ENCODE measurements at places on chromosomes 16 and 17.
A peak's percentile ranks its signal among the peaks of the same experiment; 100 is the strongest.

- H3K27ac ChIP-seq: no peak overlapping the region
- no peak overlapping the region for H3K4me3 ChIP-seq
- H3K4me1 ChIP-seq: peaks cover 13% of the 10 kb centered on the region
- H3K36me3 ChIP-seq: no peaks in the 10 kb centered on the region
These were observed 594.3 kb downstream of the MAF start for GRCh38 chr16:79006206-79006605.

DNA sequence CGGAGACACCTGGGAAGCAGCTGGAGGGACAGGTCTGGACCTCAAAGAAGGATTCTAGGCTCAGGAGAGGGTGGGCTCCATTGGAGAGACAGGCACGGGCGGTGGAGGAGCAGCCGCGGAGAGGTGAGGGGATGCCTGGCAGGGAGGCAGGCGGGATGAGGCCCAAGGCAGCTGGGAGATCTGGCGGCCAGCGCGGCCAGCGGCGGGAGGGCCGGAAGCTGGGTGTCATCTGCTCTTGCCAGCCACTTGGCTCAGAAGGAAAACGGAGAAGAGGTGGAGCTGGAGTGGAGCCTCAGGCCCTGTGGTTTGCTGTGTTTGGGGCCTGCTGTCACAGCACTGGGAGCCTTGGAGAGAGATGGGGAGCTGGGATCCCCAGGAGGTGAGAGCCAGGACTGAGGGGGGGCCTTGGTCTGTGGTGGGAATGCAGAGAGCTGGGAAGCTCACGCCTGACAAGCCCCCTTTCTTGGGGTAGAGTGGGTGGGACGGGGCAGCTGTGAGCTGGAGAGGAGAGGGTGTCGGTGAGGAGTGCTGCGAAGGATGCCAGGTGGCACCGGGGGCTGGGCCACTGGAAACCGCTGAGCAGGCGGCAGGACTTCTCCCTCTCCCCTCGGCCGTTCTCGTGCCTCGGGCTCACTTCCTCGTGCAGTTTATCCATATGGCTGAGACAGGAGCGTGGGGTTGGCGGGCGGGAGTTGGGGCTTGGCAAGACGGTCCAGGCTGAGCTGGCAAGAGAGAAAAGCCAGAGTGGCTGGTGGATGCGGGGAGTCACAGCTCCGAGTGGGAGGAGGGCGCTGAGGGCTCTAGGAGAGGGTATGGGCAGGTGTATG lies 8.0 kb downstream of the TBC1D24 start:
- H3K27me3 ChIP-seq: no peaks in the 10 kb centered on the region
- H3K36me3 ChIP-seq: no peaks in the 10 kb centered on the region
- H3K4me1 ChIP-seq: peaks cover 22% of the 10 kb centered on the region
- no peak overlapping the region for H3K4me3 ChIP-seq
- no peak for DNase-seq
- no peak overlapping the region for H3K27ac ChIP-seq

GRCh38 chr16:22926105-22926751 lies 112.3 kb downstream of the HS3ST2 start:
- H3K36me3 ChIP-seq: no peaks in the 10 kb centered on the region

GRCh38 chr16:46885960-46886763 lies 2.0 kb downstream of the GPT2 start:
- H3K36me3 ChIP-seq: peaks cover 6% of the 10 kb centered on the region
- H3K4me1 ChIP-seq: peaks cover 28% of the 10 kb centered on the region
- no peak for DNase-seq
- H3K27me3 ChIP-seq: peaks cover 10% of the 10 kb centered on the region
- peak overlapping the region; percentile 81 for H3K4me3 ChIP-seq

GRCh38 chr17:48285614-48286013 lies 144.4 kb downstream of the SKAP1 start:
- no peak overlapping the region for H3K4me3 ChIP-seq
- peak overlapping the region; percentile 43 for H3K27ac ChIP-seq
- H3K4me1 ChIP-seq: peaks cover 67% of the 10 kb centered on the region

DNA sequence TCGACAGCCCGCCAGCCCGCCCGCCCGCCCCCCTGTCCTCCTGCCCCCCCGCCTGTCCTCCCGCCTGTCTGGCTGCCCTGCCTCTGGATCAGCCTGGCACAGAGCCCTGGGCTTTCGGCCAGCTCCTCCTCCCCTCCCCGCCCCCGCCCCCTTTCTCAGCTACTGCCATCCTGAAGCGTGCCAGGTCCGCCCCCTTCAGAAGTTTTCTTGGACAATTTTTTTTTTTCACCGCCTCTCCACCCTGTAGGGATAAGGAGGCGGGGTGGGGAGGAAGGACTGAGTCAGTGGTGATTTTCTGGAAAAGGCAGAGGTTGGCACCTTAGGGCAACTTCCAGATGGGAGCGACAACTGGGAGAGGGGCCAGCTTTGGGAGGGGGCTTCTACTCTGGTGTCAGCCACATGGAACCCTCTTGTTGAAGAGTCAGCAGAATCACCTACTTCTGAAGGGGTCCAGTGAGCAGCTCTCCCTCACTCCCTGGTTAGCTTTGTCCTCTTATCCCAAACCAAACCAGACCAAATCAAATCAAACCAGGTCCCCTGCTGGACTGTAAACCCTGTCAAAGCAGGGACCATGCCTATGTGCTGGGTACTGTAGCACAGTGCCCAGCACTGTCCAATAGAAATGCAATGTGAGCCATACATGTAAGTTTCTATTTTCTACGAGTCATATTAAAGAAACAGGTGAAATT lies 19.7 kb downstream of the IGF2BP1 start:
- no peak for DNase-seq
- peaks cover 1% of the 10 kb centered on the region for H3K36me3 ChIP-seq
- H3K27ac ChIP-seq: peak overlapping the region; percentile 86
- H3K4me1 ChIP-seq: peaks cover 75% of the 10 kb centered on the region

DNA sequence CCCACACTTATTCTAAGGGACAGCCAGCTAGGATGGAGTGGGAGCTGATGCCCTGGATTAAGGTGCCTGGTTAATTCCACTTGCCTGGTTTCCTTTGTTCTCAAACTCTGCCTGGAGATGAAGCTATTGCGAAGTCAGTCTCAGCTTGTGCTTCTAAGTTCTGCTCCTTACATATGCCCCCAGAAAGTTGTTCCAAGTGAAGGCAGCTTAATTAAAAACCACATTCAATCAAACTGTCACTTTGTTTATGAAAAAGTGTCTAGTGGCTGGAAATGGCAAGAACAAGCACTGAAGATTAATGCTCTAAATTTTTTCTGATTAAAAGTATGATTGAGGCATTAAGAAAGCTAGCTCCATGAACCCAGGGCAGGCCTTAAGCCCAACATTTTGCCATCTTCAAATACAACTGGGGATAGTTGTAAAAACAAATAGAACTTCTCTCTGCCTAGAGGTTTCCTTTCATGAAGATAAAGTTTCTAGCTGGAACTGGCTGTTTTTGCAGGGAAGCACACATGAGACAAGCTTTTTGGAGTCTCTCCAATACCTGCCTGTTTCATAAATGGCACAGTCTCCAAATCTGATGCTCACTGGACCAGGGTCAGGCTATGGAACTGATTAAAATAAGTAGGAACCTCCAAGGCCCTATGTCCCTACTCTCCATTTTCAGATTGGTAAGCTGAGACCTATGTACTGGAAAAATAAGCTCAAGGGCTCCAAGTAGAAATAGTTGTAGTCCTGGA lies 100.9 kb downstream of the GRIN2A start:
- DNase-seq: no peak
- peaks cover 7% of the 10 kb centered on the region for H3K27me3 ChIP-seq
- H3K4me1 ChIP-seq: peaks cover 35% of the 10 kb centered on the region
- no peak overlapping the region for H3K4me3 ChIP-seq

DNA sequence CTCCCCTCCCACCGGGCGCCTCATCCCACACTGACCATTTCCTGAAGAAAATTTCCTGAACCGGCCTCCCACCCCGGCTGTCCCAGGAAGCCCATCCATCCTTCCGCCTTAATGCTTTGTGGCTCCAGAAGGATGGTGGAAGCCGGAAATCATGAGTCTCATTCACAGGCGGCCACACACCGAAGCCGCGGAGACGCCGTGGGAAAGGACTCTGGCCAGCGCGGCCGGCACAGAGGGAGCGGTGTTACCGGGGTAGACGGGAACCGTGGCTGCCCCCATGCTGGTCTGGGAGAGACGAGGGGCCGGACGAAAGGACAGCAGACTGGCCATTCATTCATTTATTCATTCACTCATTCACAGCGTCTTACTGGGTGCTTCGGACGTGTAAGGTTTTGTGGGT lies 326.8 kb downstream of the SEC14L1 start:
- peak overlapping the region; percentile 82 for H3K27ac ChIP-seq
- H3K4me3 ChIP-seq: no peak overlapping the region
- DNase-seq: no peak
- H3K4me1 ChIP-seq: peaks cover 75% of the 10 kb centered on the region

DNA sequence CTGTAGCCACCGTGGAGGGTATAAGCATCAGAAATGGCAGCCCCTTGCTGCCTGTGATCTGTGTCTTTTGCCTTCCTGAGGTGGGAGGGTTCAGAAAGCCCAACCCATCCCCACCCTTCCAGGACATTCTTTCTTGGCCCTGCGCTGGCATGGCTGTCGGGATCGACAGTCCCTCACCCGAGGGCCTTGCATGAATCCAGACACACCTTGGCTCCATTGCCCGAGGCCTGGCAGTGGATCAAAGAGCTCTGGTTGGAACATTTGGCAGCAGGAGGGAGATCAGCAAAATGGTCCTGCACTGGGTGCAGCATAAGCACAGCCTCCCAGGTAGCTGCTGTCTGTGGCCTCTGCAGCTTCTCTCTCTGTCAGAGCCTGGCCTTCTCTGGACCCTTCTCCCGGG lies 246.6 kb upstream of the MAF start:
- H3K4me1 ChIP-seq: peaks cover 15% of the 10 kb centered on the region
- H3K27me3 ChIP-seq: peaks cover 5% of the 10 kb centered on the region
- no peaks in the 10 kb centered on the region for H3K36me3 ChIP-seq

- no peak overlapping the region for H3K4me3 ChIP-seq
- H3K36me3 ChIP-seq: no peaks in the 10 kb centered on the region
- no peak overlapping the region for H3K27ac ChIP-seq
- no peaks in the 10 kb centered on the region for H3K4me1 ChIP-seq
- H3K27me3 ChIP-seq: peaks cover 42% of the 10 kb centered on the region
These were observed 8.9 kb downstream of the CALB2 start for GRCh38 chr16:71367241-71367976.

DNA sequence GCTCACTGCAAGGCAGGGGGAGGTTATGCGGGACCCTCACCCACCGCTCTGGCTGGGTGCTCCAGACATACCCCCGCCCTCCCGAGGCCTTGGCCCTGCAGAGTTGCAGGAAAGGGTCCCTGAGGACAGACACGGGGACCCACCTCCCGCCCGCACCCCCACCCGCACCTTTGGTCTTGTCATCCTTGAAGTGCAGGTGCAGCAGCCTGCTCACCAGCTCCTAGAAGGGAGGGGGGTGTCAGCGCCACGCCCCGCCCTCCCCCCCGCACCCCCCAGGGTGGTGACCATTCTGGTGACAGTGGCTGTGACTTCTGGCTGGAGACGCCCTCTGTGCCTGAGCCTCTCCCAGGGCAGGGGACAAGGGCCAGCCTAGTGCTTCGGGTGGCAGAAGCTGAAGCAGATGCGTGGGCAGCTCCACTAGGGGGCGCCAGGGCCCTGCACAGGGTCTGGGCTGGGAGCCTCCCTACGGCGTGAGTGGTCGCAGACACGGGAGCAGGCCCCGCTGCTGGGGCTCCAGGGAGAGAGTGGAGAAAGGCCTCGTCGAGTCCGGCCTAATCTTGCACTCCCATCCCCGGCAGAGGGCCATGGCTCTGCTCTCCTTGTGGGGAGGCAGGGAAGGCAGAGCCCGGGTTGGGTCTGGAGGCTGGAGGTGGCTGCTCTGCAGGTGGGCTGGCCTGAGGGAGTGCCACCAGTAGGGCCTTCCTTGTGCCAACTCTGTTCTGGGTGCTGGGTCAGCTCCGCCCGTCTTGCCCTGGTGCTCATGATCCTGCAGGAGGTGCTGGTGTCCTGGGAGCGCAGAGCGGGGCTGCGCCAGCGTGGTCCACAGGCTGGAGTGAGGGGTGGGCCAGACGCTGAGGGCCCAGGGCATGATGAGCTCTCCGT lies 2.7 kb downstream of the CENPX start:
- H3K27me3 ChIP-seq: no peaks in the 10 kb centered on the region
- no peaks in the 10 kb centered on the region for H3K36me3 ChIP-seq
- H3K4me1 ChIP-seq: peaks cover 22% of the 10 kb centered on the region

GRCh38 chr17:82457073-82457928 lies 1.2 kb upstream of the NARF start:
- H3K36me3 ChIP-seq: peaks cover 11% of the 10 kb centered on the region
- H3K4me1 ChIP-seq: peaks cover 17% of the 10 kb centered on the region
- no peak for DNase-seq
- H3K27me3 ChIP-seq: no peaks in the 10 kb centered on the region

DNA sequence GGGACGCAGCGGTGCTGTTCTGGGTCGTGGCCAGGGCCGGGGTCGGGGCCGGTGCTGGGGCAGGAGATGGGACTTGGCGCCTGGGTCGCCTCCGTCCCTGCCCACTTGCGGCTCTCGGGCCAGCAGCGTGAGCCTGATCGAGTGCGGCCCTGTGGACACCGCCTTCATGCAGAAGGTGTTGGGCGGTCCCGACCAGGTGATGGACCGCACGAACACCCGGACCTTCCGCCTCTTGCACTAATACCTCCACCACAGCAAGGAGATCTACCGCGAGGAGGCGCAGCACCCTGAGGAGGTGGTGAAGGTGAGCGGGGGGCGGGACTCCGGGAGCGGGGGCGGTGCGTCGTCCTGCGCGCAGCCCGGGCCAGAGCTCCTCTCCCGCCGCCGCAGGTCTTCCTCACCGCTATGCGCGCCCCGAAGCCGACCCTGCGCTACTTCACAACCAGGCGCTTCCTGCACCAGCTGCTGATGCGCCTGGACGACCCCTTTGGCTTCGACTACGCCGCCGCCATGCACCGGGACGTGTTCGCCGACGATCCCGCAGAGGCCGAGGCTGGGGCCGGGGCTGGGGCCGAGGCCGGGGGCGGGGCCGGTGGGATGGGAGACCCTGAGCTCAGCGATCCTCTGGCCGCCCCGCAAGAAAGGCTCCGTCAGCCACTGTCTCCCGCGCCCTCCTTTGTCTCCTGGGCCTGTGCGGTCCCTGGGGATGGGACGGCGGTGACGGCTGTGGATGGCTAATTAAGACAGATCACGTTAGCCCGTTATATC lies 4.5 kb upstream of the HSD17B1 start:
- peak; percentile 70 for DNase-seq
- H3K27me3 ChIP-seq: no peaks in the 10 kb centered on the region
- H3K36me3 ChIP-seq: peaks cover 2% of the 10 kb centered on the region
- peaks cover 8% of the 10 kb centered on the region for H3K4me1 ChIP-seq

GRCh38 chr17:59527931-59528330 lies 37.5 kb upstream of the DHX40 start:
- H3K27ac ChIP-seq: no peak overlapping the region
- H3K4me3 ChIP-seq: no peak overlapping the region
- no peaks in the 10 kb centered on the region for H3K36me3 ChIP-seq
- DNase-seq: no peak
- peaks cover 8% of the 10 kb centered on the region for H3K4me1 ChIP-seq

- peaks cover under 1% of the 10 kb centered on the region for H3K4me1 ChIP-seq
- no peak overlapping the region for H3K27ac ChIP-seq
- H3K27me3 ChIP-seq: peaks cover 40% of the 10 kb centered on the region
- H3K36me3 ChIP-seq: no peaks in the 10 kb centered on the region
- DNase-seq: no peak
- no peak overlapping the region for H3K4me3 ChIP-seq
These were observed 23.1 kb downstream of the ABCA3 start for GRCh38 chr16:2317231-2318020.
